ENCODE measurements at places on chromosomes 3 and 15.

- DNase-seq, result no peak
Measured at GRCh38 chr3:47491186-47491585, 15.4 kb upstream of the SCAP start.

DNA sequence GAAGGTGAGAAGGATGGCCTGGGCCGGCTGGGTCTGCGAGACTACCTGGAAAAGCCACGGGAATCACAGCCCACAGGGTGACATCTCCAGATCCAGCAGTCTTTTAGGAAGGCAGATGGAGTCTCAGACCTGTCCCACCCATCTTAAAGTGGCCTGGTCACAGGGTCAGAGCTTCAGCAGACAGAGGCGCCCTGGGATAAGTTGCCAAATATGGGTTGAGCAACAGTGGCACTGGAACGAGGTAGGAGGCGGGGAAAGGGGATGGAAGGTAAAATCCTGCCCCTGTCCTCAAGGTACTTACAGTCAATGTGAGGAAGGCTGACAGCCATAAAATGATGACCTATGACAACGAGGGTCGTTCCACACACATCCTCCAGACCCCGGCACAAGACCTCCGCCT, 80.7 kb downstream of the LIPC start:
- no peak for DNase-seq

DNA sequence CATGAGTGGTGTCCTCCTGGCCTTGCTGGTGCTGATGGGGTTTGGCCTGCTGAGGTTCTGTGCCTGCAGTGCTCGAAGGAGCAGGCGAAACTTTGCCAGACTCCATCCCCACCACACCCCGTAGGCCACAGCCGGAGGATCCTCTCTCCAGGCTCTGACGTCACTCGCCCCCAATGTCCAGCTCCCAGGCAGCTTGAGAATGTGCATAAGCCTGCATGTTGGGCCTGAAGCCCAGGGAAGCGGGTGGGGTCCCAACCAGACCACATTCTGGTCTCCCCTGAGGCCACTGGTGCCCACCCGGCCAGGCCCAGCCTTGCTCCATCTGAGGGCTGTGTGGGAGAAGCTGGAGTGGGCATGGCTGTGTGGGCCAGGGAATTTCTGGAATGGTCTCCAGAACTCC, 109.8 kb downstream of the ASB7 start:
- no peak for DNase-seq

DNA sequence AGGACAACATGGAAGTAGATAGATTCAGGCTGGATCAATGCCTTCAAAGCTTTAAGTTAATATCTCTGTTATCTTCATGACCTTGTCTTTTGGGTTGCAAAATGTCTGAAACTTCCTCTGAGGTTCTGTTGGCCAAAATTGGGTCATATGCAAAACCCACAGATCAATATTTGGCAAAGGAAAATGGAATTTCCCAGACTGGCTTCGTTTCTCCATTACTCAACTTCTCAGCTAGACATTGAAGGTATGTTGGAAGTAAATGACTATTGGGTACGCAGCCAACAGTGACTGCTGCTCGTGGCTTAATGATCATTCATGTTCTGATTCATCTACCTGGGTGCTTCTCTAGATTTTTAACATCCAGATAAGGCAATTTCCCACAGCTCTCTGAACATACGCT, 675.4 kb upstream of the SGO1 start:
- DNase-seq, result no peak

GRCh38 chr3:20083953-20084352, 43.7 kb downstream of the KAT2B start:
- no peak for DNase-seq

- no peak for DNase-seq
Measured at GRCh38 chr3:46501702-46502101, 3.9 kb downstream of the RTP3 start.

Data from stromal cell of bone marrow (primary cell).